ENCODE measurements at places on chromosomes 11 and 22. TPM values are rescaled to one million over a fixed set of nuclear protein-coding genes. Genes with fewer than 3 reads are reported as not detected.

- DNase-seq = no peak
Observed at GRCh38 chr11:7688238-7688826, 15.0 kb upstream of the CYB5R2 start.

- no peak for DNase-seq
Observed at GRCh38 chr11:92948116-92948515, 21.3 kb upstream of the MTNR1B start.

The CABP4 gene
- not detected for total RNA-seq

DNA sequence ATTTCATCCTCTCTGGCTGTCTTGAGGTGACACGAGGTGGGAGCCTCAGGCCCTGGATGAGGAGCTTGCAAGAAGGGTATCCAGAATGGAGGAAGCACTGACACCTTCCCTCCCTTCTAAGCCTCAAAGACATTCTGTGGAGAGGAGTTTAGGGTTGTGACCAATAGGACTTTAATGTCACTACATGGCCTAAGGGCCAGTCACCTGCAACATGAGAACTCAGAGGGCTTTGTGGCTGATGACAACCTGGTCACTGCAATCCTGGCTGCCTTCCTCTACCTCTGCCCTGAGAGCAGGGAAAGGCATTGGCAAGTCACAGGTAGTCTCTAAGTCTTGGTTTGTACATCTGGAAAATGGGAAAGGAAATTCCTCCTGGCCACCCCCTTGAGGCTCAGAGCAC is 33.7 kb downstream of the PISD start:
- DNase-seq = no peak

Measured in foreskin keratinocyte (primary cell).